NCI-H1417 treated with DMSO at 0.1 percent for 48 hours (cell line): ENCODE measurements at places on chromosomes 7 and 10.

- no peak for DNase-seq
Observed at GRCh38 chr10:48632166-48632565, 27.3 kb upstream of the ARHGAP22 start.

- no peak for DNase-seq
Observed at GRCh38 chr10:116272440-116273283, at the start of gene GFRA1. Gene GFRA1 (minus strand): TSS chr10:116273206. CDS start chr10:116272029, 1,177 bp downstream.

- no peak for DNase-seq
Observed at GRCh38 chr7:14024406-14024805, 34.9 kb upstream of the ETV1 start.

GRCh38 chr10:28737096-28737495 lies 59.8 kb downstream of the BAMBI start:
- no peak for DNase-seq

GRCh38 chr7:115099906-115100305 lies 178.0 kb downstream of the MDFIC start:
- DNase-seq: no peak

DNA sequence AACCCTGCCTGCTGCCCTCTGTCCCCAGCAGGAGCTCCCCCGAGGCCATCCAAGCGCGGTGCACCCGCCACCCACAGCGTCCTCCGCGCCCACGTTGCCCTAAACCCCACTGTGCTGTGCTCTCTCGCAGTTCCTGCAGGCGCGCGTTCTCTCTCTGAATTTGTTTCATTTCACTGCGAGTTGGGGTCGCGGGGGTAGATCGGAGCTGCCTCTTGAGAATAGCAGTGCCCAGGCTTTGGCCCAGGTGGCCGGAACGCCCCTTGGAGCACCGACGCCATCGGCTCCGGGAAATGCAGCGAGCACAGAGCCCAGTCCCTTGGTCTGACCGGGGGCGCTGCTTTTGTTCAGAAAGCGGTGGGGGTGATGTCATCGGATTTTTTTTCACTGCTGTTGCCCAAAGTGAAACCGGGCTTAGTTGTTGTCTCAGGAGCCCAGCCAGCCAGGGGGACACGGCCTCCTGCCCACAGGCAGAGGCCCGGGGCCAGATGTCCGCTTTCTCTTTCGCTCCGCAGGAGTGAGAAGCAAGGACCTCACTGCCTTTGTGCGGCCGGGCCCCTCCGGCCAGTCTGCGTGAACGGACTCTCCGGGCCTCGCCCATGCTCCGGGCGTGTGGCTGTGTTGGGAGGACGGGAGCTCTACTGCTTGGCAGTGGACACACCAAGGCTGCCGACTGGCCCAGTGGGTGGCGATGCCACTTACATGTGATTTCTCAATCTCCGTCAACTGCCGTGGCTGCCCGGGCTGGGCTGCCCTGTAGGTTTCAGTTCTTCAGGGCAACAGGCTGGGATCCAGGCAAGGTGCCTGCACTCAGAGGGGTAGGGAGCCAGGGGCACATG lies 43.1 kb downstream of the FOXK1 start:
- peak; percentile 8 for DNase-seq

- DNase-seq: no peak
Observed at GRCh38 chr10:13859979-13860654, 273.4 kb downstream of the PRPF18 start.

- DNase-seq: no peak
Observed at GRCh38 chr7:131056007-131056406, 271.7 kb upstream of the MKLN1 start.

DNA sequence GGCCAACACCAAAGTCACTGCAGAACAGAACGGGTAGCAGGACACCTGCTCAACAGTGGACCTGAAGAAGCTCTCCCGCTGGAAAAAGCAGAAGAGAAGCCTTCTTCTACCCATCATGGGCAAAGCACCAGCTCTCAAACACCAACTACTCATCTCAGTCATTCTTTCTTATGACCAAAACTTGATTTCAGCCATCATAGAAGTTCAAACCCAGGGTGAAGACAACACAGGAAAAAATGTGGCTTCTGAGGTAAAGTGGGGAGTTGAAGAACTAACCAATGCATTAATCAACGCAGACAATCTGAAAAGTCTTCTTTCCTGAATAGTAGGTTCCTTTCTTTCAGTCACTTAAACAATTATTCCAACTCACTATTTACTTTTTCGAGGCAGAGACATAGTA lies 83.3 kb downstream of the ELMO1 start:
- no peak for DNase-seq
